ENCODE measurements at places on chromosomes 12 and 14. TPM values are rescaled to one million over a fixed set of nuclear protein-coding genes. Genes with fewer than 3 reads are reported as not detected.
A peak's percentile ranks its signal among the peaks of the same experiment; 100 is the strongest.

DNA sequence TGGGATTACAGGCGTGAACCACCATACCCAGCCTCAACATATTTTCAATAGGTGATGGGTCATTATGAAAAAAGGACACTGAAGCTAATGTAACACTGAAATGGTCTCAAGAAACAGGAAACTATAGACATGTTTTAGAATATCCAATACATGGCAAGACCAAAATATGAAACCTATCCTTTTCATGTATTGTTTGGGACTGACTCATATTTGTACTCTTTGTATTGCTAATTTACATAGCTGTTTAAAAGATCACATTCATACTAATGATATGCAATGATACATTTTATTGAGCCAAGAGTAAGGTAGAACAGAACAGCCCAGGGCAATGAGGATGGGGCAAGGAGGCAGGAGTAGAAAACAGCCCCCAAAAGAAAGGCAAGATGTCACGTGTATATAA lies 32.6 kb downstream of the RESF1 start:
- no peak overlapping the region for H3K27ac ChIP-seq
- H3K4me1 ChIP-seq, result no peaks in the 10 kb centered on the region
- no peak overlapping the region for H3K4me3 ChIP-seq
- no peak for DNase-seq
- H3K27me3 ChIP-seq, result no peaks in the 10 kb centered on the region

DNA sequence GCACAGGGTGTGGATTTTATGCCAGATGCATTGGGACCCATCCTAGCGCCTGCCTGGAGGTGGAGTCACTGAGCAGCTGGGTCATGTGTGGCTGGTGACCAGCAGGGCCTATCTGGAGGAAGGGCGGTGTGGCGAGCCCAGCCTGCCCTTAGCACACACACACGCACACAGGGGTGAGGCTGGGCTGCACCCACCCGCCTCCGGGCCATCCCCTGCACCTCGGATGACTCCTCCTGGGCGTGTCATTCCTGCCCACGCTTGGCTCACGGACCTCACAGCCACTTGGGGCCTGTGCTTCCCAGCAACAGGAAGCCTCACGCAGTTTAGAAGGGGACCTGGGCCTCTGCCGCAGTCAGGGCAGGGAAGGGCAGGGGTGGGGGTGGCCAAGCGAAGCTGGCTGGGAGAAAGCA lies 36.2 kb upstream of the FZD10 start:
- H3K36me3 ChIP-seq, result no peaks in the 10 kb centered on the region
- no peak overlapping the region for H3K27ac ChIP-seq
- no peak overlapping the region for H3K4me3 ChIP-seq
- H3K4me1 ChIP-seq, result no peaks in the 10 kb centered on the region
- H3K27me3 ChIP-seq, result no peaks in the 10 kb centered on the region

- H3K4me1 ChIP-seq, result peaks cover 54% of the 10 kb centered on the region
- H3K4me3 ChIP-seq, result peak overlapping the region; percentile 57
- H3K36me3 ChIP-seq, result no peaks in the 10 kb centered on the region
- no peak for DNase-seq
- H3K27ac ChIP-seq, result peak overlapping the region; percentile 80
Measured at GRCh38 chr14:105021656-105022275, 883 bp upstream of the CDCA4 start.

GRCh38 chr12:38480594-38480993 lies 164.0 kb downstream of the ALG10B start:
- no peak overlapping the region for H3K27ac ChIP-seq
- no peaks in the 10 kb centered on the region for H3K4me1 ChIP-seq
- no peaks in the 10 kb centered on the region for H3K27me3 ChIP-seq
- no peak for DNase-seq
- H3K4me3 ChIP-seq, result no peak overlapping the region
- no peaks in the 10 kb centered on the region for H3K36me3 ChIP-seq

- no peak overlapping the region for H3K4me3 ChIP-seq
- H3K27me3 ChIP-seq, result peaks cover 4% of the 10 kb centered on the region
- H3K4me1 ChIP-seq, result no peaks in the 10 kb centered on the region
- H3K27ac ChIP-seq, result no peak overlapping the region
Measured at GRCh38 chr12:166425-167075, 47.4 kb downstream of the SLC6A12 start.

Gene TEX52
- total RNA-seq, result not detected

DNA sequence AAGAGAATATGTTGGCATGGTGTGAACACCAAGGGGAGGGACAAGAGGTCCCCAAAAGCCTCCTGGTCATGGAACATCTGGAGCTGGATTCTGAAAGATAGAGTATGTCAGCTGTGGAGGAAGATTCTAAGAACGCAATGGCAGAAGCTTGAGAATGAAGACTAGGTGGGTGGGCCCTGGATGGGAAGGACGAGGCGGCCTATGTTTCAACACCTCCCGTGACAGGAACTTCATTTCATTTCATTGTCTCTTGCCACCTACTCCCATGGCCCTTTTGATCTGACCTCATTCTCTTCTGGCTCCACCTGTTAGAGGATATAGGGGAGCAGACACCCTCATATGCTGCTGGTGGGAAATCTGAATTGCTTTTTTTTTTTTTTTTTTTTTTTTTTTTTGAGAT lies 3.3 kb downstream of the UNG start:
- H3K4me1 ChIP-seq, result peaks cover 12% of the 10 kb centered on the region
- peaks cover 14% of the 10 kb centered on the region for H3K36me3 ChIP-seq
- H3K27ac ChIP-seq, result no peak overlapping the region
- H3K27me3 ChIP-seq, result no peaks in the 10 kb centered on the region
- no peak overlapping the region for H3K4me3 ChIP-seq
